ENCODE measurements at places on chromosomes 13 and 19.

DNA sequence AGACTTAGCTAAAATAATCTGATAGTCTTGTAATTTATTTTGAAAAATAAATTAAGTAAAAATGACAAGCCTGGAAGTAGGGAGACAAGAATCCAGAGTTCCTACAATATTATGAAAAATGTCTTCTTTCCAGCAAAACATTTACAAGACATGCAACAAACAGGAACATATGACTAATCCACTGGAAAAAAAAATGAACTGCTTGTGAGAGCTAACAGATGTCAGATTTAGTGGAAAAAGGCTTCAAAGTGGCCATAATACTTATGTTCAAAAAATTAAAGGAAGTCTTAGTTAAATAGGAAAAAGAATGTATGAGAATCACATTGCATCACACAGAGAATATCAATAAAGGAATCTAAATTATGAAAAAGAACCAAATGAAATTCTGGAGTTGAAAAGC, 2082.0 kb upstream of the PCDH20 start:
- no peak for DNase-seq

DNA sequence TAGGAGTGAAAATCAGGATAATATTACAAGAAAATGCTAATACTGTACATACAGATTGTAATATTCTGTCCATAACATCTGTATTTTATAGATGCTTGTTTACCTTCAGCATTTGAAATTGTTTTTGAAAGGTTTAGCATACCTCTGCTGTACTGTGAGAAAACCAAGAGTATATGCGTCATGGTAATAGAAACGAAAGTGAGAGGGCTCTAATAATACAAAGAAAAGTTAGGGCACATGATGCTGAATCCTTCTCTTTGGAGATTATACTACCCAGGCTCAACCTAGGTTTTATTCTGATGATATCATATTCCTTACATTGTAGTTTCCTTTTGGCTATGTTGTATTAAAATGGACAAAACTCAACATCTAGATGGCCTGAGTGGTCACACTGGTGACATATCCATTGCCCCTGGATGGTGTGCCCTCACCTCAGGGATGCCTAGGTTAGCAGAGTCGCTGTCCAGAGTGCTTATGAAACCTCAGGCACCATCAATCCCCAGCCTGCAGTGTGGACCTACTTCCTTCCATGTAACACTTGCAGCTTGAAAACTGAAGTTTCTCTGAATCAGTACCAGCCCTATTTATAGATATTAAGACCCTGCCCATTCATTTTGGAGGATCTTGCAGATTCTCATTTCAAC, 253.7 kb downstream of the KCTD12 start:
- DNase-seq = no peak

- no peak for DNase-seq
These were observed 492.5 kb upstream of the TSHZ3 start for GRCh38 chr19:31841755-31842154.

DNA sequence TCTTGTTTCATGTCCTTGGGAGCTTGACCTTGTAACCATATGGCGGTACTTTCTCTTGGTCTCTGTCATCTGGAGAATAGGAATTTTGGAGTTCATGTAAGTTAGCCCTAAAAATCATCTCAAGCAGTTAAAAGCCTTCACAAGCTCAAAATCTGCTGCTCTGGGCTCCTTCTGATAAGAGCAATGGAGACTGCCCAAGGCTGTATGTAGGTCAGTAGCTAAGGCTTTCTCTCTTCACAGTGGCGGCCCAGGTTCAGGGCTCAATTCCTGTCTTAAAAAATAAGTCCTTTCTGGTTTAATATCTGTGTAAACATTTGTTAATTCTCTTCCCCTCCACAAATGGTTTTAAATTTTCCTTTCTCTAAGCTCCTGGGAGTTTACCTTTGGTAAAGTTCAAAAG, 45.3 kb upstream of the ANKRD10 start:
- no peak for DNase-seq

GRCh38 chr19:14674764-14675163, at the start of gene ADGRE3:
Gene ADGRE3 (minus strand): TSS chr19:14674844. CDS start chr19:14674770, 74 bp downstream.
- no peak for DNase-seq

- peak; percentile 57 for DNase-seq
These were observed 6.6 kb downstream of the EPS8L1 start for GRCh38 chr19:55082020-55082851.

Data from activated naive CD8-positive, alpha-beta T cell treated with anti-CD3 and anti-CD28 coated beads, Interleukin-2, amount 50 U/mL, for 24 hours (primary cell).